Stimulated activated CD4-positive, alpha-beta T cell treated with anti-CD3 and anti-CD28 coated beads, Interleukin-1b, Interleukin-23, amount 100 ng/mL, for 24 hours (primary cell): ENCODE measurements at places on chromosomes 16 and 17.

DNA sequence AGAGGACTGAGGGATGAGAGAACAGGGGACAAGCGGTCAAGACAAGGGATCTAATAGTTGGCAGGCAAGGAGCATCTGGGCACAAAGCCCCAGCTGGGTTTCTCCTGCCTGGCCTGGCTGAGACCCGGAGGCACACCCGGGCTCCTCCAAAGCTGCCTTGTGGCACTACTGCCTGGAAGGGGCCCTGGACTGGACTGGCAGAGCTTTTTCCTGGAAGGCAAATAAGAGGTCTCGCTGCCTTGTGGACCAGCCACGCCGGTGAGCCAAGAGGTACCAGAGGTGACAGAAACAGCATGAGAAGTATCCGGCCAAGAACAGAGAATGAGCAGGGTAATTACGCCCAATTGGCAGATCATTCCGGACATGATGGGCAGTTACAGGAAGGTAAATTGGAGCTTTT lies 64.6 kb downstream of the GTF3C1 start:
- DNase-seq, result no peak

DNA sequence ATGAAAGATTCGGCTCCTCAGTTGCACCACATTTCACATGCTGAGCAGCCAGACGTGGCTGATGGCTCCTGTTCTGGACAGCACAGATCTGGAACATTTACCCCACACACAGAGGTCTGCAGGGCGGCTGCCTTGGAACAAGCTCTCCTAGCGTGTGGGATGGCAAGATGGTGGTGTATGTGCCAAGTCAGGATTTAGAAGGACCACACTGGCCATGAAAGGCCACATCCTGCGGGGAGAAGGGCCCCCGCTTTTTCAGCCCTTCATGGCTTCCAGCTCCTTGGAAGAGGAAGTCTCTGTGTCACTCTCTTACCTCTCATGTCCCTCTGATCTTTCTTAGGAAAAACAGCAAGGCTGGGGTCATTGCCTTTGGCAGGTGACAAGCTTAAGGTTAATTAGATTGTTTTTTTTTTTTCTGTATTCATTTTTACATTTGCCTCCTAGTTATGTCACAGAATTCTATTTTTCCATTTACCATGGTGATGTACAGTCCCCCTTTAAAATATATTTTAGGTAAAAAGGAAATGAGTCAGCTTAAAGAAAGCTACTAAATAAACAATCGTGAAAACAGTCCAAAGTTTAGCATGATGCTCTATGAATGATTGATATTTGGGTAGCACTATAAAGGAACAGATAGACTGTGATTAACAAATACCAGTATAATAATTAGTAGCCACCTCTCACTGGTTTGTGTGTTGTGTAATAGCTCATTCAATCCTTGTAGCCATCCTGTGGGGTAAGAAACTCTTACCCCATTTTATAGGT lies 396.6 kb downstream of the CPPED1 start:
- no peak for DNase-seq

DNA sequence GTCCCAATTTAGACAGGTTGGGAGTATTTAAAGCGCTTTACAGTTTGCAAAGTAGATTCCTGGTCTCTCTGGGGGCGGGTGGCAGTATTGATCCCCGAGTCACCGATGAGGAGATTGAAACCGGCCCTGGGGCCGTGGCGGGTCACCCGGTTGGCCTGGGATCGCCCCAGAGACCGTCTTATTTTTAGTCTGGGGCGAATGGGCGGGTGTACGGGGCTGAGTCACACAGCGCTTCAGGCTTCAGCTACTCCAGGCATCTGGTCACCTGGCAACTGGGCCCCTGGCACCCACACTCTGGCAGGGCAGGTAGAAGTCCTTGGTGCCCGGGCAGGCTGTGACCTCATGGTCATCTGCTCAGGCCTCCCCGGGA lies 669 bp downstream of the MIEF2 start:
- peak; percentile 18 for DNase-seq

GRCh38 chr17:57090560-57091185 lies 5.6 kb downstream of the AKAP1 start:
- DNase-seq, result no peak

DNA sequence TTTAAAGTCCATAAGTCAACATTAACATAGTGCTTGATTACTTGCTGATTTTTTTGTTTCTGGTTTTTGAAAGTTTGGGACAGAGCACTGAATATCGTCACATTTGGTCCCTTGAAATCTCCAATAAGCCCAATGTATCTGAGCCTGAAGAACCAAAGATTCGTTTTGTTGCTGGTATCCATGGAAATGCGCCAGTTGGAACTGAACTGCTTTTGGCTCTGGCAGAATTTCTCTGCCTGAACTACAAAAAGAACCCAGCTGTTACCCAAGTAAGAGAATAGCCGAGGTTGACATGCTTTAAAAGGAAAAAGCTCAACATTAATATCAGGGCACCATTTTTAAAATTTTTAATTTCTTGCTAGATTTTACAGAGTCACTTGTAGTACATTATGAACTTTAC lies 27.7 kb upstream of the GOSR1 start:
- DNase-seq, result no peak

DNA sequence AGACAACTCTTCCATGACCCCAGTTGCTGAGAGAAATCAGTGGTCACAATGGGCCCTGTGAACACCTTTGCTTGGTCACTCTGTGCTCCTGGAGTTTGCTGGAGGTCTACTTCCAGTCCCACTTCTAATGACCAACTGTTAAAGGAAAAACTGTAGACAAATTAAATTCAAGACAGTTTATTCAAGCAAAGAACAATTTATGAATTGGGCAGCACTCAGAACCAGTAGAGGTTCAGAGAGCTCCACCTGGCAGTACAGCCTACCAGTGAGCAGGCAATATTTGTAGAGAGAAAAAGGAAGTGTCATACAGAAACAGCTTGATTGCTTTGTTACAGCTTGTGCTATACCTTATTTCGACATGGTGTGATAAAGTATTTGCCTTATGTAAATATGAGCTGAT lies 116.5 kb downstream of the HS3ST3B1 start:
- no peak for DNase-seq

DNA sequence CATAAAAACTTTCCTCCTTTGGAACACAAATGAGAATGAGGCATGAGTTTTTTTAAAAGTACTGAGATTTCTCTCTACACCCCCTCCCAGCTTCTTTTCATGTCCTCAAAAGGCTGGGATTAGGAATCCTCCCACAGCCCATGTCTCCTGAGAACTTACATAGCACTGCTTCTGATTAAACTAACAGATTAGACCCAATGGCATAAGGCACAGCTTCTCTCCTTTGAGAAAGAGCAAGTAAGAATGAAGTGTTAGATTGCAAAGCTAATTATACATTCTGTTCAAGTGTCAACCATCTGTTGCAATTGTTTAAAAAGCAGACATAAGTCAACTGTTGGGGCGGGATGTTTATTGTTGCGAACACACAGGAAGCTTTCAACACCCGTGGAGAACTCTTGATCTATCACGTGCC lies 715.1 kb downstream of the CDH11 start:
- DNase-seq, result no peak

DNA sequence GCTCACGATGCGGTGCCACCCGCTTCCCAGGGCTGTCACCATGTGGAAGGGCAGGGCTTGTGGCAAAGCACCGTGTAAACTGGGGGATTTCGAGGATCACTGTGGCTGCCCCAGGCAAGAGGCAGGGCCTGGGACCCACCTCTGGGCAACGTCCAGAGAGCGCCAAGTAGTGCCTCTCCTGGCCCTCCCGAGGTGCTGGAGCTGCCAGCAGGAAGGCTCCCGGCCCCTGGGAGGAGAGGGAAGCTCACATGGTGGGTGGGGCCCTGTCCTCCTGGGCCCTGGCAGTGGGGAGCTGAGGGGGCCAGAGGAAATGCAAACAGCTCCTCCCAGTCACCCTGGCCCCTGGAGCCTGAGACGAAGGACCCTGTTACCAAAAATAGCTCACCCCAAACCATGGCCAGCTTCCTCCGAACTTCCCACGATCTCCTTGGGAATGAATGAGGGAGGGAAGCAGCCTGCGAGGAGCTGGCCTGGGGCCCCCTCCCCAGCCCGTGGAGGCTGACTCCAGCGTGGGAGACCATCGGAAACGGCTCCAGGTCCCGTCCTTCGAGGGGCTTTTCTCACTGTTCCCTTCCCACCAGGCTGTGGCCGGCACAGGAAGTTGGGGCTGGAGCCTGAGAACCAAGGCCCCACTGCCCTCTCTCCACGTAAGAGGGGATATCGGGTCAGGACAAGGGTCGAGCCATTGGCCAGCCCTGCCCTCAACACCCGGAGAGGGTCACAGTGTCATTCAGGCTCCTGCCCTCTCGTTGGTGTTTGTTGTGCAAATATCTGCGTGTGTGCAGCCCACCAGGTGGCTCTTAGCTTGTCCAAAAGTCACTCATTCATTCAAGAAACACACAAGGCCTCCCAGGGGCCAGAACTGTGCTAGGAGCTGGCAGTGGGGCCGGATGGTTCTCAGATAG lies 17.7 kb downstream of the VASN start:
- no peak for DNase-seq

DNA sequence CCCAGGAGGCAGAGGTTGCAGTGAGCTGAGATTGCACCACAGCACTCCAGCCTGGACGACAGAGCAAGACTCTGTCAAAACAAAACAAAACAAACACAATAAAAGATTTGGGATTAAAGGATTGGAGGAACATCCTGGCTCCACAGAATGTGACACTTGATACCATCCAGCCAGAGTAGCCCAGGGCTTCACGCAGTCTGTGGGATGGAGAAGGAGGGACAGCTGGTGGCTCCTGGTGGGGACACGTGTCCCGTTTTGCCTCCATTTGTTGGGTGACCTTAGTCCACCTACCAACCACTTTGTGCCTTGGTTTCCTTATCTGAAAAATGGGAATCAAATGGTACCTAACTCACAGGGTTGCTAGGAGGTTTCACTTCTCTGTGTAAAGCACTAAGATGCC lies 12.4 kb upstream of the CYB561 start:
- no peak for DNase-seq

DNA sequence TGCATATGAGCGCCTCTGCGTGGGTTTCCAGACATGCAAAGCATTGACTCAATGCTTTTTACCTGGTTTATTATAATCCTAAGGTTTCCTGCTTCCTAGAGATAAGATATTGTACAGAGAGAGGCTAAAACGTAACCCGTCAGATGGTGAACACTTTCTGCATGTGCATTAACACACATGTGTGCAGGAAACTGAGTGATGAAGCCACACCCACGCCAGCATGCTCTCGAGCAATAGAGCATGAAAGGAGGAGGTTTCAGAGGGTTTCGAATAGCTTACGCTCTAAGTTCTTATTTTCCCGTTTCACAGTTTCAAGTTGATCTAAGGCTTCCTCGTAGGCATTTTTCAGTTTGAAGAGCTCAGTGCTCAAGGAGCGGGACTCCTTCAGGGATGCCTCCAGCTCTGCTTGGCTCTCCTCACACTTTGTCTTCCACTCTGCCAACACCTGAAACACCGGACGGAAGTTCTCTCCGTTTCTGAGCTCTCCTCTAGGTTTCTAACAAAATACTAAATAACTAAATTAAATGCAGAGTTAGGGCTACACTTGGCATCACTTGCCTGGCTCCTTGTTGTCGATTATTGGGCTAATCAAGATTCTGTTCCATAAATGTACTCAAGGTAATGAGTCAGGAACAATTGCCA lies 23.2 kb downstream of the MYH3 start:
- DNase-seq, result no peak

GRCh38 chr16:66337463-66338188 lies 28.9 kb upstream of the CDH5 start:
- DNase-seq, result no peak

DNA sequence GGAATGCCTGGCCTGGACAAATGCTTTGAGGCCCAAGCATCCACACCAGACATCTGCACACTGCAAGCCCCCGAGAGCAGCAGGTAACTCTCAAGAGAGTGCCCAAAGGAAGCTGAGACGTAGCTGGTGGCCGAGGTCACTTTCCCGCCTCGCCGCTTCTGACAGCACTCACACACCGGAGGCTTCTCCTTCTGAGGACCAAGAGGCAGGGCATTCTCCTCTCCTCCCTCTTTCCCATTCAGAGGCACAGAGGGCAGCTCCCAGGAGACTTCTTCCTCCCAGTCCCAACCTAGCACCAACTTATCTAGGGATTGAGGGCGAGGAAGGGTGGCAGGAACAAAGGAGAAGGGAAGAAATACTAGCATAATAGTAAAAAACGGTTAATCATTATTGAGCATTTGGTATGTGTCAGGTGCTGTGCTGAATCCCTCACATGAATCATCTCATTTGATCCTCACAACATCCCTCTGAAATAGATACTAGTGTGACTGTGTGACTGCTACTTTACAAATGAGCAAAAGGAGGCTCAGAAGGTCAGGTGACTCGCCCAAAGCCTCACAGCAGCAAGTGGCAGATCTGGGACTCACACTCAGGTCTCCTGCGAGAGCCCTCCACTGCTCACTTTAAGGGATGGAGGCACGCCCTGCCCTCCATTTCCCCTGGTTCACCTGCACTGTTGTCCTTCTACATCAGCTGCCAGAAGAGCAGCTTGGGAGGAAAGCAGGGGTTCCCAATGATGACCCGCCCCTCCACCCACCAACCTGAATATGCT lies 41.8 kb downstream of the MYO18A start:
- DNase-seq, result no peak

DNA sequence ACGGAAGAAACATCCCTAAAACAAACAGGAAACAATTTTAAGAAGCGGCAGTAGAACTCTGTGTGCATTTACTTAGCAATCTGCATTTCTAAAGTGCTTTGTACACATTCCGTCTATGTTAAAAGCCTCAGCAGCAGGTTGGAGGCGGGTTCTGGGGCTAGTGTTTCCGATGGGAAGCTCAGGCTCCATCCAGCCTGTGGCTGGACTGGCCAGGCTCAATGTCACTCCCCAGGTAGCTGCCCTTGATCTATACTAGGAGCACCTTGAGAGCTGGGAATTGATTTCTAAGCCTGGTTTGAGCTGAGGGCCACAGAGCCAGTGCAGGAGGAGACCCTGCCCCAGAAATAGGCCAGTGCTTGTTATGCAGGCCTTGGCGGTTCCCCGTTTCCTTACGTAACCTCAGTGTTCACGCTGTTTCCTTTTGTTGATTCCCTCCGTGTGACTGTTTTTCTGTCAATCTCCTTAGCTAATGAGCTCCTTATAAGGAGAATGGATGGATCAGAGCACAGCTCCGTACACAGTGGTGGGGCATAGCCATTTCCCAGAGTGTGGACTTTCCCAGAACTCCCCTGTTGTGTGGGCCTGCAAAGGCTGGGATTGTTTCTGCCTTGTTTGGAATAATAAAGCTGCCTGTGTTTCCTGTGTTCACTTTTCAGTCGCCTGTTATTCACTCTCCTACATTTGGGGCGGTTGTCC lies 21.4 kb downstream of the ADORA2B start:
- no peak for DNase-seq

DNA sequence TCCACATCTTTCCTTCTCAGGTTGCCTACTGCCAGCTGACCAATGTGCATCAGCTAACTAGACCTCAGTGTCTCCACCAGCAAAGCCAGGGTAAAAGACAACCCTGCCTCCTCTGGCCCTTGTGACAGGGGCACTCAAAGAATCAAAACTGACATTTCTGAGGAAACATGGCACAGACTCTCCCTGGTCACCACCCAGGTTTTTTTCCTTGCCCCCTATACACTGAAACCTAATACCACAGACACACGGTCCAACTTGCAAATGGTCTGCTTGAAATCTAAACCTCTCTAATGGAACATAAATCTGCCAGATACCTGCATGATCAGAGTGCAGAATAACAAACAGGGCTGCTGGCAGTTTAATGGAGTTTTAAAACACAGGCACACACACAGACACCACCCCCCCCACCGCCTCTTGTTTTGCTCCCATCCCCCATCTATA lies 19.5 kb upstream of the CORO6 start:
- no peak for DNase-seq

- DNase-seq, result no peak
Observed at GRCh38 chr16:28829747-28830146, 6.9 kb downstream of the ATXN2L start.

GRCh38 chr17:67076290-67076689 lies 31.9 kb downstream of the CACNG1 start:
- DNase-seq, result no peak
